ENCODE measurements at places on chromosomes 12 and 14.

GRCh38 chr12:131137009-131137835 lies 183.5 kb downstream of the ADGRD1 start:
- no peak for DNase-seq

GRCh38 chr12:50467439-50467838 lies 37.3 kb upstream of the DIP2B start:
- no peak for DNase-seq

DNA sequence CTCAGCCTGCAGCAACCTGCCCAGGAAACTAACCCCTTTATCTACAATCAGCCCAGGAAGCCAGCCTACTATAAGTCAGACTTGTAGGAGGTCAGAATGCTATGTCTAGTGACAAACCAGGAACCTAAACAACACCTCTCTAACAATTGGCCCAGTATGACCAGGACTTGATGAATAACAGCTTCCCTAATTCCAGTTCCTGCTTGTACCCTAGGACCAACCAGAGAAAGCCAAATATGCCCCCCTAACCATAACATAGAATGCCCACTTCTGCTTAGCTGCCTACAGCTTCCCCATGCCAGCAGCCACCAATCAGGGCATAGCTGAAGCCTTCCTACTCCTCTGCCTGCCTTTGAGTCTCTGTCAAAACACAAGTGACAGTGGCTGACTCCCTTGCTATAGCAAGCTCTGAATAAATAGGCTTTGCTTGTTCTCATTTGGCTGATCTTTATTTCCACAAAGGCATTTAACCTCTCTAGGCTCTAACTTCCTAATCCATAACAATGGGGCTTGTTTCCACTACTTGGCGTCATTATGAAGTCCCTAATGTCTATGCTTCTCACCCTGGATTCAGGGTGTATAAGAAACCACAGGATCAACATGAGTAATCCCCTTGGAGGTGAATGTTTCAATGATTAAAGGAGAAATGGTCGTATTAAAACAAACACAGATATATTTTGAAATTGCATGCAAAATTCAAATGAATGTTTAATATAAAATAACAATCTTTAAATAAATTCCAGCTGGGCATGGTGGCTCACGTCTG lies 220.2 kb downstream of the ANO6 start:
- DNase-seq: peak; percentile 8

DNA sequence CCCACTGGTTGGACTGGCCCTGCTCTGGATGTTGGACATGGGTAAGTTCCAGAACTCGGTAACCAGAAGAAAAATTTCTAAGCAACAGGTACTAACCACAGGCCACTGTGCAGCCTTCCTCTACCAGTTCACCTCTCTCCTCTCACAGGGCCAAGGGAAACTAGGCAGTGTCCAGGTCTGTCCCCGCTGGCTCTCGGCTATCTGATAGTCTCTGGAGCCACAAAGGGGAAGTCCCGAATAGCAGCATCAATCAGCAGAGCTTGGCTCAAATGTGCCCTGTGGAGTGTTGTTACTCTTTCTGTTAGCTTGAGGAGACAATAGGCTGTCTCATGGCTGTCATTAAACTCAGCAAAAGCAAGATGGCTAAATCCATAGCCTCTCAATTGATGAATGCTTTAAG lies 73.2 kb downstream of the TSPAN11 start:
- DNase-seq: no peak

DNA sequence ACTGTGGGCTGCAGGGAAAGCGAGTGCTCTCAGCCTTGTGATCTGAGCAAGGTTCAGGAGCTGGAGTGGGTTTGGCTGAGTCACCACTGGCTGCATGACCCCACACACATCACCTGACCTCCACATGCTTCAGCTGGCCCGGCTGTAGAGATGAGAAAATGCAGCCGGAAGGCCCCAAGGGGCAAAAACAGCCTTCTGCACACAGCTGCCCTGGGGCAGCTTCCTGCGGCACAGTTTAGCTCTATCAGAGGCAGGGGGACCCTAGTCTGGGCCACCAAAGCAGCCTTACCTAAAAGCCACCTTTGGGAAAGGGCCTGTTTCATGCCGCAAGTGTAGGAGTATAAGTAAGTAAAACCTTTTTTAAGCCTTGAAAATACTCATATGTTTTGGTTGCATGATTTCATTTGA lies 123.3 kb downstream of the SSPN start:
- DNase-seq: no peak

GRCh38 chr12:72133497-72134055 lies 138.6 kb upstream of the TRHDE start:
- DNase-seq: no peak

DNA sequence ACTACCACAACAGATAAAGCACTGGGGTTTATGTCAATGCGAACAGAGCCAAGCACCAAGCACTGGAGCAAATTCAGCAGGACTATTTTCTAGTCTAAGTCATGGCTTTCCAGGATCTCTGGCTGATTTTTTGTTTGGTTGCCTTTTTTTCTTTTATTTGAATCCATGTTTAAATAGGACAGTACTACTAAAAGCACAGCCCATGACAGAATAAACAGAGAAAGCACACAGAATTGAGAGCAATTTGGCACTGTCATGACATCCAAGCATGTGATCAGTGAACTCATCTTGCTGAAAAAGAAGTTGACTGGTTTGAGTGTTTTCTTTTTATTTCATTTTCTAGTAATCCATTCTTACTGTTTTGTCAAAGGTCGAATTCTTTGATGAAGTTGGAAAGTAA lies 23.1 kb upstream of the RERG start:
- DNase-seq: no peak

GRCh38 chr12:81206429-81206828 lies 128.6 kb downstream of the ACSS3 start:
- no peak for DNase-seq

DNA sequence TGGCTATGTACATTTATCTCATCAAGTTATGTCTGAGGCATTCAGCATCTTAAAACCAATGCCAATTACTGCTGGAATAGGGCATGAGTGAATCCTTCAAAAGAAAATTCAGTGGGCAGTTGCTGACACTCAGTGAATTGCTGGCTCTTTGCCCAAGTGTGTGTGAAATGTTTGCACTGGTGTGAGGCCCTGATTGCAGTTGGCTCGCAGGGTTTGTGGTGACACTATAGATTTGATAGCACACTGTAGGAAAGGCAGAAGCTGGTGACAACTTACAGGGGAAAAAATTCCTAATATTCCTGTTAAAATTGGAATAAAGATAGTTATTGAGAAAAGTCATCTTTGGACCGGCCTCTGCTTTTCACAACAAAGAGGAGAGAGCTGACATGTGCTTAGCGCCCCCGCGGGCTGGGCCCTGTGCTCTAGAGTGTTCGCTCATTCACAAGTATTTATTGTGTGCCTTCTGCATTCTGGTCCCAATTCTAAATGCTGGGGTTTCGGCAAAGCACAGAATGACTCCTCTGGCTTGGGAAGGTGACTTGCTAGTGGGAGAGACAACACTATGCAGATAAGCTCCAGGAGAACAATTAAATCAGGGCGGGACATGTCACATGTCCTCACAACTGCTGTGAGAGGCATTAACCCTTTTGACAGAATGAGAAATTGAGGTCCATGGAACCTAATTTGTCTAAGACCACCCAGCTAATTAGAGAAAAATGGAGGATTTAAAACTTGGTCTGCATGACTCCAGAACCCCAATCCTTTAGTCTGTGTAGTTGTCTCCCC lies 418.7 kb downstream of the NPAS3 start:
- DNase-seq: no peak

DNA sequence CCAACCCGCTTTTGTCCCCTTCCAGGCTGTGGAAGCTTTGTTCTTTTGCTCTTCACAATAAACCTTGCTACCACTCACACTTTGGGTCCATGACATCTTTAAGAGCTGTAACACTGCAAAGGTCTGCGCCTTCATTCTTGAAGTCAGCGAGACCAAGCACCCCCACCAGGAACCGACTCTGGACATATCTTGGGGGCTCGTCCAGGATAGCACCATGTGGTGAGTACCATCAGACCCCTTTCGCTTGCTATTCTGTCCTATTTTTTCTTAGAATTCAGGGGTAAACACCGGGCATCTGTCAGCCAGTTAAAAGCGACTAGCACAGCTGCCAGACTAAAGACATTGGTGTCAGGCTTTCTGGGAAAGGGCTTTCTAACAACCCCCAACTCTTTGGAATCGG lies 137.6 kb upstream of the PPFIA2 start:
- no peak for DNase-seq

Measured in CD4-positive, alpha-beta T cell treated with Interleukin-21 for 1 hour (primary cell).